Left kidney (tissue), 8 donors: ENCODE measurements at places on chromosomes 1 and 21.
A peak's percentile ranks its signal among the peaks of the same experiment; 100 is the strongest.

GRCh38 chr1:207867136-207868109 is 43.5 kb downstream of the CD34 start:
- no peak for DNase-seq

- DNase-seq: no peak
Measured at GRCh38 chr1:90210633-90211491, 216.0 kb downstream of the ZNF326 start.

DNA sequence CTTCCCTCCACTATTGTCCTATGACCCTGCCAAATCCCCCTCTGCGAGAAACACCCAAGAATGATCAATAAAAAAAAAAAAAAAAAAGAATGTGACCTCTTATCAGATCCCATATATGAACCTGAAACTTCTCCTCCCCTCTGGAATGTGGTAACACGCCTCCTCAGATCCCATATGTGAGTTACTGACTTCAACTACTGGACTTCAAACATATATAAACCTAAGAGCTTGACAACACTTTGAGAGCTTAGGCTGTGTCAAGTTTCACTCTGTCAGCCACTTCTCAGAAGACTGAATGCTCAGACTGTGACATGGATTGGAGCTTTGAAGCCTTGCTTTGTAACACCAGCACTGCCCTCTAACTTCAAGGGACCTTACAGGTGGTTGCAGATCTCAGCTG is 148.4 kb downstream of the COP1 start:
- DNase-seq: peak; percentile 53

GRCh38 chr1:167538657-167539056 is 14.9 kb downstream of the CREG1 start:
- DNase-seq: no peak

GRCh38 chr21:18913914-18914313 is 510.3 kb upstream of the TMPRSS15 start:
- no peak for DNase-seq

GRCh38 chr1:5934058-5934884 is 58.0 kb downstream of the NPHP4 start:
- no peak for DNase-seq

DNA sequence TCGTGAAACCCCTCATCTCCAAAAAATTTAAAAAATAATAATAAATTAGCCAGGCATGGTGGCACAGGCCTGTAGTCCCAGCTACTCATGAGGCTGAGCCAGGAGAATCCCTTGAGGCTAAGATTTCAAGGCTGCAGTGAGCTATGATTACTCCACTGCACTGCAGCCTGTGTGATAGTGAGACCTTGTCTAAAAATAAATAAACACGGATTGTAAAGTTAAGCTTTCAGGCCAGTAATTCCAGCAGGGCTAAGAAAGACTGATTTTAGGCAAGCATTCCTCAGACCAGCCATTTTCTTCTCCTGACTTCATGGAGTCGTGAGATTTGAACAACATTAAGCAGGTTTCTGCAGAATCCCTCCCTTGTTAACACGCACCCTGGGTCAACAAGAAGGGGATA is 77.2 kb upstream of the EFHD2 start:
- no peak for DNase-seq
